ENCODE measurements at places on chromosomes 11 and 22.

DNA sequence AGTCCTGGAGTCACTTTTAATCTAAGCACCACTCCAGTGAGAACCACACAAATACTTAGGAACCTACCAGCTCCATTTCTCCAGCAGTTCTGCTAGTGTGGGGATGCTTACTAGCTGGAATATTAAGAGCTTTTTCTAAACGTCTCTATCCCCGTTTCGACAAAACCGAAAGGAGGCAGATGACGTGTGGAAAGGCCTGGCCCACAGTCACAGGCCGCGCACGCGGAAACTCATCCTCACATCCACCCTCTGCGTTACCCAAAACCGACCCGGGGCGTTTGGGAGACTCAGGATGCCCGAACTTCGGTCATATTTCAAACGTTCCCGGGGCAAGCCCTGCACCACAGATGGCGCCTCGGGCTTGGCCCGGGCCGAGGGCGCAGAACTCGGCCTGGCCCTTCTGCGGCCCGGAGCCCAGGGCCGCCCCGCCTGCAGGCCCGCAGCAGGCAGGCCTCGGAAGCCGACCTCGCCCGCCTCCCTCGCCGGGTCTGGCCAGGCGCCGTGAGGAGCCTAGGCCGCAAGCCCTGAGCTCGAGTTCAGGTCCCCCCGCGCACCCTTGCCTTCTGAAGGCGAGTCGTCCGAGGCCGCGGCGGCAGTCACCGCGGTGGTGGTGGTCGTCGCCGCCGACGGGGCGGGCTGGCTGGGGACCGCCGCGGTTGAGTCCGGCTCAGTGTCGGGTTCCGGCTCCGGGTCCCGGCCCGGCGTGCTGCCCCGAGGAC is 473 bp downstream of the FNBP4 start:
- peak; percentile 73 for DNase-seq

DNA sequence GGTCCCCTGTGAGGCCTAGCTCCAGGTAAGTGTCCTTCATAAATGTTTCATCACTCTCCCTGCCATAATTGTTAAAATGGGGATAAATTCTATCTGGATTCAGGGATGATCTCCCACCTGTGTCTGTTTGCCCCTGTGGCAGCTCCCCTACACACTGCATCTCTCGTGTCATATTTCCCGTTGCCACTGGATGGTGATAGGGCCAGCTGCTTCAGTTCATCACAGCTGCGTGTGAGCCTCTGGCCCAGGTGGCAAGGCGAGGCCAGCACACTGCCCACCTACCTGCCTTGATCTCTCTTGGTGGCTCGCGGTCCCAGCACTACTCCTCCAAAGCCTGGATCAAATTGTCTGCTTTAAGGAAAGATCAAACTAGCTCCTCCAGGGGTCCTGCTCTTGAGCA is 187.4 kb downstream of the GRIK4 start:
- DNase-seq, result no peak

GRCh38 chr11:93289782-93290463 is 40.6 kb upstream of the DEUP1 start:
- peak; percentile 0 for DNase-seq

GRCh38 chr22:17712441-17712840 is 61.8 kb downstream of the BID start:
- peak; percentile 33 for DNase-seq

GRCh38 chr11:36230779-36231699 is 58.2 kb downstream of the COMMD9 start:
- DNase-seq, result peak; percentile 77

GRCh38 chr11:75240311-75241035 is at the start of gene TPBGL:
Gene TPBGL, plus strand, starts transcription at chr11:75240774. Its CDS starts 276 bp downstream, at chr11:75241050.
- peak; percentile 16 for DNase-seq

DNA sequence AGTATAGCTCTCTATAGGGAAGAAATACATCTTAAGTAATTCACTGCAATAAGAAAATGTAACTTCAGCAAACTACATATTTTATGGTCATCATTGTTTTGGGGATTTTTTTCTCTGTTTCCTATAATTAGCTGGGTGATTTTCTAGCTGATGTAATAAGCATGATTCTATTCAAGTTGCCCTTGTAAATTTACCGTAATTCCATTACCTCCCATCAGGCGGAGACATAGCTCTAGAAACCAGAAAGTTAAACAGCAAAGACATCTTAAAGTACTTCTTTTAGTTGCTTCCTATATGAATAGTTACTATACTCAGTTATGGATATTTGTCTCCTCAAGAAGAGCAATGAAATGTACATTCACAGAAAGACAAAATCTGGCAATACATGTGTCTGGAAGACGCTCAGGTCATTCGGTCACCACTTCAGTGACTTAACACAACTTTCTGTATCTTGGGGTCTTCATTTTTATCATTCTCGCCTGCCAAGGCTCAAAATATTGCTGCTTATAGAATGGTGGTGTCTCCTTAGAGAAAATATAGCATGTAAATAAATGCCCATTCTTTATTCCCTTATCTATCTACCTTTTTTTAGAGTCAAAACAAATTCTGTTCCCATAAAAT is 239.9 kb upstream of the ZC3H12C start:
- DNase-seq, result peak; percentile 58

DNA sequence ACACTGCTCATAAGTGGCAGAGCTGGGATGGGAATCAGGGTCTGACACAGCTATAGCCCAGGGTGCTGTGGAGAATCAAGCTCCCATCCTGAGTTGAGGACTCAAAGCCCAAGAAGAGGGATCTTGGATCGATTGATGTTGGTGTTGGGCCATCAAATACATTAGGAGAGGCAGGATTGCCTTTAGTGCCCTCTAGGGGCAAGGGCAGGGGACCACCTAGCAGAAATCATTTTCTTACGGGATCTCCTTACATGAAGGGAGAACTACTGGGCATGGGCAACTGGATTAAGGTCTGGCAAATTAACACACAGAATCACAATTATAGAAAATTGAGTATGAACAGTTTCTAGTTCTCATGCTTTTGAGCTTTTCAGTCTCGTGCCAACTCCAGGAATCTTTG is 24.9 kb upstream of the EMSY start:
- DNase-seq, result no peak

- DNase-seq, result no peak
These were observed 10.3 kb downstream of the PRDM11 start for GRCh38 chr11:45156741-45157140.

DNA sequence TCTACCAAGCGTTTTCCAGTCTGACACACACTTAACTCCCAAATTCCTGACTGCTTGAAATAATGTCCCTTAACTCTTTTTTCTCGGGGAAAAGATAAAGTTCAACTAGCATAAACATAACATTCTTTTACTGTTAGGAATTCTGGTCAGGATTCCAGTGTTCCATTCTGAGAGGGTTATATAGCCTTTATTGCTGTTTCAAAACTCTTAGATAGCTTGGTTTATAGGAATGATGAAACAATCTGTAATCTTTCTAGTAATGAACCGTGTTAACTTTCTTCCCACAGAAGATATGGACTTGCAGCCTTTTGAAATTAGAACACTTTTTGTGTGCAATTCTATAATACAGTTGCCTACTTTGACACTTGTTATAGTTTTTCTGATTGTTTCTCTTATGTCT is 8.6 kb downstream of the REXO2 start:
- DNase-seq, result peak; percentile 92

GRCh38 chr11:40388097-40388818 is 1071.2 kb downstream of the LRRC4C start:
- DNase-seq, result peak; percentile 79

DNA sequence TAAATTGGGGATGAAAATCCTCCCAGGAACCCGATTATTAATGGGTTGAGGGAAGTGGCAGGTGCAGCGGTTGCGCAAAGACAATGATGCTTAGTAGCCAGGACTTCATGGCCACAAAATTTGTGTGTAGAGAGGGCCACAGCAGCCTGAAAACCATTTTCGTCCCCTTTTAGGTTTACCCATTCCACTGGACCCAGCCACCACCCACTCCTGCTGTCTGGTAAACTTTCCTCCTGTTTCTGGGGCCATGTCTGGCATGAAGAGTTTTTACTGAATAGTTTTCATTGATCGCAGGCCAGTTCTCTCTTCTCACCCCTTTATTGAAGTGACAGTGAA is 69.5 kb upstream of the SYT13 start:
- DNase-seq, result no peak

DNA sequence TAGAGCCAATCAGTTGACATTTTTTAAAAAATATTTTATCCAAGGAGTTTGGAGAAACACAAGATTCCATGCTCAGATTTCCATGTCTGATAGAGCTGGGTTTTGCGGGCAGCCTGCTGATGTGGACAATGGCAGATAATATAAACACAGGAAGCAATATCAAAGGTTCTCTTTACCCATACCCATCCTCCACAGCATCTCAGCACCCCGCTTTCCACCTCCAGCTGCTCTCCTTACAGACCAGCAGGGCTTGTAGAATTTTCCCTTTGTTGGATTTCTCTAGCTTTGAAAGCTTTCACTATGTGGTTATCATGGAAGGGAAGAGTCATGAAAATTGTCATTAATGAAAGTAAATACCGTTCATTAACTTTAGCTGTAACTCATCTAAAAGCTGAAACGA is 746.4 kb downstream of the OPCML start:
- DNase-seq, result no peak

GRCh38 chr11:34575671-34576070 is 45.2 kb upstream of the EHF start:
- no peak for DNase-seq

GRCh38 chr11:14555818-14556217 is 35.6 kb upstream of the PSMA1 start:
- DNase-seq, result no peak

DNA sequence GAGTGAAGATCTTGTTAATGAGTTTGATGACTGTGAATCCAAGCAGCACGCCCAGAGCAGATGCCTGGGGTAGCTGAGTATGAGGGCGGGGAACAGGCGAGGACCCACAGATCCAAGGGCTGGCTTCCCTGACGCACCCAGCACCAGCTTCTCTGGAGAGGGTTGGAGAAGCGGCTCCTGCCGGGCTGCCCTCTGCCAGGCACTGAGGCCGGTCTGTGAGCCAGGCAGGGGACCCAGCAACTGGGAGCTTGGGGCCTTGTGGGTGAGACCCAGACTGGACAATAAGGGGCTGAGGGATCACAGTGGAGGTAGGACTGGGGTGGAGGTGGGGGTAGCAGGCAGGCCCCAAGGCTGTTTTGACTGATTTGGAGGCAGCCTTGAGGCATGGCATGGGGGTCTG is 8.6 kb upstream of the SYT12 start:
- DNase-seq, result no peak

All from EH (cell line).